ENCODE measurements at places on chromosomes 3 and 15. TPM values are rescaled to one million over a fixed set of nuclear protein-coding genes. Genes with fewer than 3 reads are reported as not detected.

ULK3 gene
- 48.4 TPM for total RNA-seq

ARPIN gene
- 26.0 TPM for total RNA-seq

CFAP20DC gene
- total RNA-seq, result 12.8 TPM

ITIH3 gene
- not detected for total RNA-seq

GOLGA8T gene
- 0.47 TPM for total RNA-seq

TIPIN gene
- total RNA-seq, result 23.7 TPM

FRMD5 gene
- 5.1 TPM for total RNA-seq

DNA sequence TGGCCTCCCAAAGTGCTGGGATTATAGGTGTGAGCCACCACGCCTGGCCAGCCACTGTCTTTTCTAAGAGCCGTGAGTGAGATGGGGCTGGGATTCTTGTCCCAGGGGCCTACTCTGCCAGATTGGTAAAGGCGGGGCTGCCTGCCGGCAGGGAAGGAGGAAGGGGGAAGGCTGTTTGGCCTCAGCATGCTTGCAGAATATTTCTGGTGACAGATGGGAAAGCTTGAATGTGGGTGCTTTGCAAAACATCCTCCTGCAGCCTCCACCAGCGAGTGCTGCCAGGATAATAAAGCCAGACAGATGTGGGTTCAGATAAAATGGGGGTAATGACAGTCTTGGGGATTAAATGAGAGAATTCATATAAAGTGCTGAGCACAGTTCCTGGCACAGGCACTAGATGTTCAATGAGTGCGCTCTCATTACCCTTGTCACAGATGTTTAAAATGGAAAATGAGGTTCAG is 19.8 kb upstream of the ACOX2 start:
- peaks cover 5% of the 10 kb centered on the region for H3K4me1 ChIP-seq
- H3K27ac ChIP-seq, result no peak overlapping the region
- no peak overlapping the region for H3K4me3 ChIP-seq
- no peaks in the 10 kb centered on the region for H3K27me3 ChIP-seq

DNA sequence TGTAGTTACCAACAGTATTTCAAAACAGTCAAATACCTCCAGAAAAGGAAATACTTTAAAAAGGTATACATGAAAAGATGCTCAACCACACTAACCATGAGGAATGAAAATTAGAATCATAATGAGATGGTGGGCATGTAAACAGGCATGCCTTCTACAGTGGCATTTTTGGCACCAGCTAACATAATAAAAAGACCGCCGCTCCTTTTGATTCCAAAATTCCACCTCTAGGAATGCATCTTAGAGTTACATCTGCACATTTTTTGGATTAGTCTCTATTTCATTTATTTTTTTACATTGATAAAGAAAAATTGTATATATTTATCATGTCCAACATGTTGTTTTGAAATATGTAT is 37.0 kb upstream of the SPTBN5 start:
- H3K4me1 ChIP-seq, result peaks cover 20% of the 10 kb centered on the region
- no peak overlapping the region for H3K4me3 ChIP-seq
- no peak overlapping the region for H3K27ac ChIP-seq

DNA sequence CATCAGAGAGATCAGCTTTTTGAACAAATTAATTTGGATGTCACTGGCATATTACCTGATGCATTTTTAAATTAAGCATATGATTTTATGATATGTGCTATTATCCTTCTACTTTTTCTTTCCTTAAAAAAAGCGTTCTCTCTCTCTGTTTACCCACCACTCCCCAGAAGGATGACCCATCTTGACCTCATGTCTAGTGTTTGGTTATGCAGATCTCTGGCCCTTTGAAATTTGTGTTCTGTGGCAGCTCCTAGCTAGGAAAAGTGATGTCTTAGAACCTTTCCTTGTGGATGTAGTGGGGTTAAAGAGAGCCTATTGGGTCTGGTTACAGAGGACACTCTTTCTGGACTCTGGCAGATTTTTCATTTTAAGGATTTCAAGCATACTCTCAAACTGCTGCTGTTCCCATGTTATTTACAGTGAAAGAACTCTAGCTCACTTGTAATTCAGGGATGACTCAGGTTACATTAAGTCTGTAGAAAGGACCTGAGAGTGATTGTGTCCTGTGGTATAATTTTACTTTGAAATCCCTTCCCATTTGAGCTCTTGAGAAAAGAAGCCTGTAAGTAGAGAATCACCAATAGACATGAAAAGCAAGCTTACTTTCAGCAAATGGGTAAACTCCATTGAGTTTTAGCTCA is 23.8 kb downstream of the ARHGEF26 start:
- no peaks in the 10 kb centered on the region for H3K36me3 ChIP-seq
- H3K4me3 ChIP-seq, result no peak overlapping the region
- H3K4me1 ChIP-seq, result peaks cover 33% of the 10 kb centered on the region
- DNase-seq, result no peak
- no peak overlapping the region for H3K27ac ChIP-seq
- H3K27me3 ChIP-seq, result no peaks in the 10 kb centered on the region

DNA sequence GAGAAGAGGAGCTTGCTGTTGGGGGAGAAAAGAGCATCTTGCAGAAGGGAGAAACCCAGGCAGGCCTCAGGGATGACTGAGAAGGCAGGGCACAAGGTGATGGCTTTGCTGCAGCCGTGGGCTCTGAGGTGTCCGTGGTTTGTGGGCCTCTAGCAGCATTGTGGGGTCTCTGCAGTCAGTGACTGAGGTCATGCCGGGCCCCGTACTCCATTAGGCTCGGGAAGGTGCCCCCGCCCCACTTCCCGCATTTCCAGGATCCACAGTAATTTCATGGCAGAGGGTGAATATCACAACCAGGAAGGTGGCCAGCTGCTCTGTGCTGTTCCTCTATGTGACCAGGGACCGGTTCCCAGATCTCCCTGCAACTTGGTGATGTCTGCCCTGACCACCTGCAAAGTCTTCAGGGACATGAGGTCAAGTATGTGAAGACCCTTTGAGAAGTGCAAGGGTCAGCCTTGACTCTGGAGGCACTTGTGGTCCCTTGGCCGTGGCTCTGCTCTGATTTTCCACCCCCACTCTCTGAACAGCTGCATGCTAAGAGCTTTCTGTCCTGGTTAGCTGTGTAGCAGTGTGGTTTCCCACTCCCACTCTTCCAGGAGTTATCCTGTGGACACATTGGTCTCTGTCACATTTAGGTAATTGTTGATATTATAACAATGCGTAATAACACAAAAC is 3.6 kb downstream of the KLF13 start:
- H3K4me1 ChIP-seq, result peaks cover 38% of the 10 kb centered on the region
- no peak for DNase-seq
- peak overlapping the region; percentile 95 for H3K4me3 ChIP-seq
- H3K27ac ChIP-seq, result no peak overlapping the region
- H3K27me3 ChIP-seq, result peaks cover 8% of the 10 kb centered on the region

GRCh38 chr3:161946443-161946960 is 449.9 kb downstream of the OTOL1 start:
- peaks cover 10% of the 10 kb centered on the region for H3K4me1 ChIP-seq
- DNase-seq, result no peak
- peaks cover 4% of the 10 kb centered on the region for H3K36me3 ChIP-seq
- no peak overlapping the region for H3K4me3 ChIP-seq

- H3K36me3 ChIP-seq, result peaks cover 4% of the 10 kb centered on the region
- H3K27ac ChIP-seq, result no peak overlapping the region
- peaks cover 10% of the 10 kb centered on the region for H3K4me1 ChIP-seq
- DNase-seq, result no peak
Measured at GRCh38 chr3:136069933-136070332, 104.4 kb downstream of the PPP2R3A start.

- H3K4me3 ChIP-seq, result no peak overlapping the region
- peaks cover 2% of the 10 kb centered on the region for H3K27me3 ChIP-seq
- H3K36me3 ChIP-seq, result no peaks in the 10 kb centered on the region
Measured at GRCh38 chr15:70478251-70478990, 284.9 kb downstream of the UACA start.
